ENCODE measurements at places on chromosomes 2 and 18.
A peak's percentile ranks its signal among the peaks of the same experiment; 100 is the strongest.

- no peak overlapping the region for H3K27ac ChIP-seq
- no peak for DNase-seq
- no peaks in the 10 kb centered on the region for H3K36me3 ChIP-seq
- H3K4me3 ChIP-seq = no peak overlapping the region
- H3K4me1 ChIP-seq = no peaks in the 10 kb centered on the region
Observed at GRCh38 chr2:195044801-195045200, 612.2 kb upstream of the SLC39A10 start.

GRCh38 chr18:3193331-3193730, 26.4 kb downstream of the MYOM1 start:
- no peak for DNase-seq
- no peaks in the 10 kb centered on the region for H3K36me3 ChIP-seq
- H3K4me1 ChIP-seq = no peaks in the 10 kb centered on the region
- H3K4me3 ChIP-seq = no peak overlapping the region

- no peak overlapping the region for H3K27ac ChIP-seq
- no peaks in the 10 kb centered on the region for H3K4me1 ChIP-seq
- no peak overlapping the region for H3K4me3 ChIP-seq
- no peaks in the 10 kb centered on the region for H3K27me3 ChIP-seq
- DNase-seq = no peak
Observed at GRCh38 chr2:102063487-102063911, 71.7 kb downstream of the IL1R2 start.

DNA sequence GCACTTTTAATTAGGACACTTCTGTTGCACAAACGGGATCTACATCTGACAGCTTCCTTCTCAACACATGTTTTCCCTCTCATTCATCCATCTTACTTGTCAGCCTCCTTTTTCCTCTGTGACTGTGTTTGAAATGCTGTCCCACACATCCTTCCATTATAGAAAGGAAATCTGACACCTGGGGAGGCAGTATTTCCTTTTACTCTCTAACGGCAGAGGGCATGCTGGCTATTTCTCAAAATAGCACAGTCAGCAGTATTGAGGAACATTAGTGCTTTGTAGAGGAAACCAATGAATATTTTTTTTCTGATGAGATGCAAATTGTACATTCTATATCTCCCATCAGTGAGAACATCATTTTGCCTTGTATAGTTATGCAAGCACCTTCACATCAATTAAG, 668.7 kb downstream of the SLC4A3 start:
- H3K4me1 ChIP-seq = peaks cover 10% of the 10 kb centered on the region
- no peak overlapping the region for H3K27ac ChIP-seq
- no peaks in the 10 kb centered on the region for H3K27me3 ChIP-seq
- no peak overlapping the region for H3K4me3 ChIP-seq
- DNase-seq = peak; percentile 21

DNA sequence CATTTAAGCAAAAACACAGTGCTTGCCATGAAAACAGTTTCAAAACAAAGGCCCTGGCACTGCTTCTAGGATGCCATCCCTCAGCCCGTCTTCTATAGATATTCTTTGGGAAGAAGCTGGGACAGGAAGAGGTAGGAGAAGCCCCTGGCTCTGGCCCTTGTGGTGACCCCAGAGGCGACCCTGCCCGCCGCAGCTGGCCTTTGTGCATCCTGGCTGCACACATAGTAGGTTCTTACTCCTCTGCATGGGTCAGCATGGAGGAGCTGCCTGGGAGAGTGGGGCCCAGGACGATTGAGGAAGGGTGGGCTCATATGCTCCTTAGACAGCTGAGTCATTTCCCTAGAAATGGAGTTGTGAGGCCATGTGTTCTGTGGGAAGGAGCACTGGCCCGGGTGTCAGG, 44.4 kb upstream of the OTOF start:
- H3K36me3 ChIP-seq = no peaks in the 10 kb centered on the region
- no peak overlapping the region for H3K4me3 ChIP-seq
- DNase-seq = no peak
- no peak overlapping the region for H3K27ac ChIP-seq
- no peaks in the 10 kb centered on the region for H3K27me3 ChIP-seq
